H1 (cell line): ENCODE measurements at places on chromosomes 3 and 15.

- no peak for DNase-seq
Measured at GRCh38 chr3:45112939-45113338, 33.2 kb downstream of the CDCP1 start.

DNA sequence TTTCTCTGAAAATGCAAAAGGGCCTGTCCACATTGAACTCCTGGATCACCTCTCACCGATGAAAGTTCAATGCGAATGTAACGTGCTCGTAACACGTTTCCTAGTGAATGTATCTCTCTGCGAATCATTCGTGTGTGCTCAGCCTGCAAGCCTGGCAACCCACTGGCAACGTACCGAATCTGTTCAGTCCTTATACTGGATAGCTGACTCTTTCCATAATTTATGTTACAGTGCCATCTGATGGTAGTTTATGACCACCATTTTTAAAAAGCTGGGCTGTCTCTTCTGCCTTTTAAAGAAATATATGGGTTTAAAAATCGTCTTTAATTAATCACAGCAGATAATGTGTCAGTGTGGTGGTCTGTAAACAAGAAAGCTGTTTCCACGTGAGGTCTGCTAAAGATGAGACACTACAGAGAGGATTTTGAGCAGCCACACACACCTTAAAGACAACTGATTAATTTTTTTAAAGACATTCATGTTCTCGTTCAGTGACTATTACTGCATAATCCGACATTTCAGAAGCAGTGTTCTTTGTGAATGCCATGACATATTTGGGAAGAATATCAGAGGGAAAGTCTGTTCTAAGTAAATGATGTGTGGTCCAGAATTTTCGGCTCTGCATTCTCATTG lies 69.4 kb upstream of the FOXP1 start:
- DNase-seq, result no peak

- no peak for DNase-seq
Measured at GRCh38 chr15:100107151-100107550, 234.6 kb downstream of the ADAMTS17 start.

GRCh38 chr3:66655671-66656070 lies 154.8 kb upstream of the LRIG1 start:
- DNase-seq, result no peak

- DNase-seq, result no peak
Measured at GRCh38 chr3:161263057-161263456, 41.9 kb downstream of the NMD3 start.

GRCh38 chr3:3281024-3281423 lies 101.5 kb upstream of the CRBN start:
- no peak for DNase-seq

DNA sequence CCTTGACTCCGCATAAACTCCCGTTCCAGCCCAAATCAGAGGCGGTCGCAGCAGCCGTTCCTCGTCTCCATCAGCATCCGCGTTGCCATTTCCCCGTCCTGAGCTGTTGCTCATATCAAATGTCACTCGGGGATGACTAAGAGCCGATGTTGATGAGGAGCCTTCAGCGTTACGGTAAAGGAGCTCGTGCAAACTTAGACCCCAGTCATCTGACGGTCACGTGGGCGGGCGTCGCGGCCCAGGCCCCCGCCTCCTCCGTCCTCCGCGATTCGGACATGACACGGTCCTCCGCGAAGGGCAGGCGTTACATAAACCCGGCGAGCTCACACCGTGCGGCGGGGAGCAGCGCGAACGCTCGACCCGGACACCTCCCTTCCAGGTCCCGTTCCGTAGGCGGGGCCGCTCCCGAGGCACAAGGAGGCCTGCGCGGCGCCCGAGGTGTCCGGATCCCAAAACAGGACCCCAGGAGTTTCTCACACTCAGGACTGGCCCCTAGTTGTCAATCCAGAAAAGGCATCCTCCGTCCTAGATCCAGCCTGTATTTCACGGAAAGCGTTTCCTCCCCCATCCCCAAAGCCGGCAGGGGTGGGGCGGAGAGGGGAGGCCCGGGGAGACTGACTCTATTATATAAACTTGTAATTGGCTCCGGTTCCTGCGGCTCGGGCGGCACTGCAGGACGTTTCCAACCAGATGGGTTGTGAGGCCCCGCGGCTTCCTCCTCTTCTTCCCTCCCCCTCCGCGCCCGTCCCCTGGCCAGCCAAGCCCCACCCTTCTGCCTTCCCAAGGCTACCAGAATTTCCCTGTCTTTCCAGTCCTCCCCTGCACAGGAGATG lies 100.0 kb upstream of the IGF1R start:
- DNase-seq, result peak; percentile 82

- no peak for DNase-seq
Measured at GRCh38 chr15:48696627-48697312, 51.3 kb upstream of the FBN1 start.

DNA sequence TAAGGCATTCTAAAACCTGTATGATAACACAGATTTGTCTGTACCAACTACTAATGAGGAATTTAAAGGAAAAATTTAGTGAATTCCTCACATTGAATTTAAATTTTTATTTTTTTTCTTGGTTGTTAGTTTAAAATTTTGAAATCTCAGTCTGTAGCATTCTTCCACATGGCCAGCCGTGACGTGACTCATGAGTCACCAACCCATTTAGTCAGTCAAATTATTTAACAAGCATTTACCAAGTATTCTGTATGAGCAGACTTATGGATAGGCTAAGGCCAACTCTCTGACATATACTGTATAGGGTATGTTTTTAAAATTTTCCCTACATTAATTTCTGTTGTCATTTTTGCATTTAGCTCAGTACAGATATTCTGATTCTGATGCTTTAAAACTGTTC lies 112.9 kb downstream of the CNTN4 start:
- DNase-seq, result no peak

- DNase-seq, result no peak
Measured at GRCh38 chr3:65732051-65732935, 306.4 kb downstream of the MAGI1 start.

DNA sequence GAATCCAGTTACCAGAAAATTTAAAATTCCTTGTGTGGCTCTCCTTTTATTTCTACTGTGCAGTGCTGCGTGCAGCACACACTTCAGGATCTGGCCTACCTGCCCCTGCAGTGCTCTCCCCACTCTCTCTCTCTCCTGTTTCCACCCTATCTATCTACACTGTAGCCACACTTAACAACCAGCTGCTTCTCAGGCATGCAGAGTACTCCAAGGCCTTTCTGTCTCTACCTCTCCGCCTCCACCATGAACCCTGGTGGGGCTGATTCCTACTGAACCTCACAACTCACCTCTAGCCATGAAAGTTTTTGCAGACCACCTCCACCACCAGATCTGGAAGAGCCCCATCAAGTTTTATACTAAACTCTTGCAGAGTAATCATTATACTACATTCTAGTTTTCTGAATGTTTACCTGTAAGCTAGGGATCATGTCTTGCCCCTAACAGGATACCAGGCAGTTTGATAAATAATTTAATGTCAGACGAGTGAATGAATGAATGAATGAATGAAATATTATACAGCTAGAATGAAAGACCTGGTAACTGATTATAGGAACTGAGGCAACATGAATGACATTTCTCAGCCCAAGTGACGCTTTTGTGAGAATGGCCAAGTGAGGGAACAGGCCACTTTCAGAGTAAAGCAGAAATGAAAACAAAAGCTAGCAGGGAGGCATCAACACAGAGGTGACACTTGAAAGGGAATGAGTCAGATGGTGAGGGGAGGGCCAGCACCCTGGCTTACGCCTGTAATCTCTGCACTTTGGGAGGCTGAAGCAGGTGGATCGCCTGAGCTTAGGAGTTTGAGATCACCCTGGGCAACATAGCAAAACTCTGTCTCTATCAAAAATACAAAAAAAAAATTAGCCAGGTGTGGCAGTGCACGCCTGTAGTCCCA lies 363.5 kb downstream of the FOXP1 start:
- DNase-seq, result no peak

DNA sequence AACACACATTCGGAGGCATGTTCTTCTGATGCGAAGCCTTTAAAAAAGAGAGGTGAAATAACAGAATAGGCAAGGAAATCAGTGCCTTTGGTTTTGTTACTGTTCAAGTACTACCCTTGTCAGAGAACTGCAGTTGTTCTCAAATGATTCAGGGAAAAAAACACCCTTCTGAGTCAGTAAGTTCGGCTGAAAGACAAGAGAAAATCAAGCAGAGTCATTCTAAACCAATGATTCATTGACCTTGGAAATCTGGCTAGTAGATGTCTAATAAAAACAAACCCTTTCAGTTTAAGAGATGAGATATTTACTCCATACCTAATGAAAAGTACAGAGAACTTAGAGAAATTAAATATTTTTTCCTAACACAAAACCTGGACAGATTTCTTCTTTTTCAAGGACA lies 72.7 kb upstream of the ABI3BP start:
- DNase-seq, result no peak

DNA sequence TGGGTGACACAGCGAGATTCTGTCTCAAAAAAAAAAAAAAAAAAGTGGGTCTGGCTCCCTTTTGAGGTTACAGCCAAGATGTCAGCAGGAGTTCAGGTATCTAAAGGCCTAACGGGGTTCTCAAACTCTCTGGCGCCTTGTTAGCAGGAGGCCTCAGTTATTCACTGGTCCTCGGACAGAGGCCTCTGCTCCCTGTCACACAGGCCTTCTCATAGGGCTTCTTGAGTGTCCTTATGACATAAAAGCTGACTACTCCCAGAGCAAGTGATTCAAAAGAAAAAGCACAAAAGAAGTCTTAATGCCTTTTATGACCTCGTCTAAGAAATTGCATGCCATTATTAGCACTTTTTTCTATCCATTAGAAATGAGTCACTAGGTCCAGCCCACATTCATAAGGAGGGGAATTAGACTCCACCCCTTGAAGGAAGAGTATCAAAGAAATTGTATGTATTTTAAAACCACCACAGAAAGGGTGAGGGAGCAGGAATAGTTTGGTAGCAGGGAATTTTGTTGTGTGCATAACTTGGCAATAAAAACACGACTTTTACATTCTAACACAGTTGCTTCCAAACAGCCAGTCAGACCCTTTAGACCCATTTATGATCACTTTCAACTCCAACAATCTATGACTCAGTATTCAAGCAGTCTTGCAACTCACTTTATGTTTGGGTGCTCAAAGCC lies 90.3 kb downstream of the MEX3B start:
- no peak for DNase-seq

- no peak for DNase-seq
Measured at GRCh38 chr15:50257924-50258323, 7.6 kb downstream of the HDC start.
